Stimulated activated CD4-positive, alpha-beta T cell treated with anti-CD3 and anti-CD28 coated beads, Interleukin-1b, Interleukin-23, amount 100 ng/mL, for 4 hours (primary cell): ENCODE measurements at places on chromosomes 3 and 15.

GRCh38 chr15:51770902-51771301 is 19.5 kb downstream of the TMOD2 start:
- no peak for DNase-seq

GRCh38 chr3:124412644-124413043 is 317.6 kb upstream of the UMPS start:
- DNase-seq, result no peak

DNA sequence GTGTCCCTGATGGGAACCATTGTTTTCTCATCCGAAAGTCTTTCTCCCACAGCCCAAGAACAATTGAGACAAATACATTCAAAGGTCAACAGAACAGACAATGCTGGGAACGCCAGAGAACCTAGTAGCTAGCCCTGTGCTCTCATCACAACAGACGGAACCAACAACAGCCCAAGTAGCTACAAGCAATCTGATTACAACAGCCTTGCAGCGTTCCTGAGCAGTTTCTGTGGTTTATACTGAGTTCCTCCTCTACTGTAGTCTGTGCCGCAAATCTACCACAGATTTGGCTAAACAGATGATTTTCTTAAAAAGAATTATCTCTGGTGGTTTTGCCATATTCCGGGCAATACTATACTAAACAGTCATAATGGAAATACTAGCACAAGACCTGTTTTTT is 435.6 kb downstream of the MECOM start:
- no peak for DNase-seq

DNA sequence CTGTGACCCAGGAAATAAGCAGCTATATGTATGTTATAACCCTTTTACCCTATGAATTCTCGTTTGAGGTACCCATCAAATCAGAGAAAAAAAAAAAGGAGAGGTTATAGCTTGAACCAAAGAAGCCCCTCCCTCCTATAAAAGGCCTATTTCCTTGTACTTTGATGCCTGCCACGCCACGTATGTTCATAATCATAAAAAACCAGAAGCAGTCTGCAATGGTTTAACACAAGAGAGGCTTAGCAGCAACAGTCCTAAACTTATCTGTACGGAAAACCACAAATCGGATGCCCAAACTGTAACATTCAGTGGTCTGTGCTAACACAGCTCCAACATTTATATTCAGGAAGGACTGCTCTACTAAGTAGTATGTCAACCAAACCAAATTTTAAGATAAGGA is 21.2 kb downstream of the CCR8 start:
- DNase-seq, result no peak

DNA sequence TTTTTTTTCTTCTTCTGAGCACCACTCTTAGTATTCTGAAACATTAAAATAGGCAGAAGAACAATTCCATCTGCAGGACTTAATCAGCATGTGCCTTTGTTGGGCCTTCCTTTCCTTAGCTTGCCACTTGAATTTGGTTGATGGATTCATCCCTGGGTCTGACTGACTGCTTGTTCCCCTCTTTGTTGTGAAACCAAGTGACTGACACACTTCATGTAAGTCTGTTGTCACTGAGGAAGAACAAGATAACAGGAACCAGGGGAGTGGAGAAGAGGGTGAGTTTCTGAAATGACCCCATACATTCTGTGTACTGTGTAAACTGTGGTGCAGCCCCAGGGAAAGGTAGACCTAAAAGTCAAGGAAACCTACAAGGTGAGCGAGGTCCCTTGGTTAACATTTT is 188.7 kb upstream of the TBC1D5 start:
- DNase-seq, result no peak
